ENCODE measurements at places on chromosomes 11 and 22.

GRCh38 chr11:118634431-118635236 is 27.2 kb downstream of the PHLDB1 start:
- peak; percentile 71 for DNase-seq

DNA sequence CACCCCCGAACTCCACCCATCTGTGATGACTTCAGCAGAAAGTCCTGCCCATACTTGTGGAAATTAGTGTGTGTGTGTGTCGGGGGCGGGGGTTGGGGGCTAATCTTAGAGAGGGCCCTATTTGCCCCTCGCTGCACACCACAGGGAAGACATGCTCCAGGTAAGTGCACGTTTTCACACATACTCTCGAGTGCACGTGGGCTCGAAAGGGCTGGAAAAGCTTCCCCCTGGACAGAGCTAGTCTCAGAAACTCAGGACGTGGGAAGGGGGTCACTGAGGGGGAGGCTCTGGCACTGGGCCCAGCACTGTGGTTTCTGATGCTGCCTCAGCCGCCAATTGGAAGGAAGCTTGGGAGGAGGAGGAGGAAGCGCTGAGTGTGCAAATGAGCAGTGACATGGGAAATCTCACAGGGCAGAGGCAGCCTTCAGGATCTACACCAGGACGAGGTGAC is 40.7 kb upstream of the CD82 start:
- DNase-seq = no peak

- no peak for DNase-seq
These were observed 4.3 kb downstream of the DDX6 start for GRCh38 chr11:118786657-118787056.

DNA sequence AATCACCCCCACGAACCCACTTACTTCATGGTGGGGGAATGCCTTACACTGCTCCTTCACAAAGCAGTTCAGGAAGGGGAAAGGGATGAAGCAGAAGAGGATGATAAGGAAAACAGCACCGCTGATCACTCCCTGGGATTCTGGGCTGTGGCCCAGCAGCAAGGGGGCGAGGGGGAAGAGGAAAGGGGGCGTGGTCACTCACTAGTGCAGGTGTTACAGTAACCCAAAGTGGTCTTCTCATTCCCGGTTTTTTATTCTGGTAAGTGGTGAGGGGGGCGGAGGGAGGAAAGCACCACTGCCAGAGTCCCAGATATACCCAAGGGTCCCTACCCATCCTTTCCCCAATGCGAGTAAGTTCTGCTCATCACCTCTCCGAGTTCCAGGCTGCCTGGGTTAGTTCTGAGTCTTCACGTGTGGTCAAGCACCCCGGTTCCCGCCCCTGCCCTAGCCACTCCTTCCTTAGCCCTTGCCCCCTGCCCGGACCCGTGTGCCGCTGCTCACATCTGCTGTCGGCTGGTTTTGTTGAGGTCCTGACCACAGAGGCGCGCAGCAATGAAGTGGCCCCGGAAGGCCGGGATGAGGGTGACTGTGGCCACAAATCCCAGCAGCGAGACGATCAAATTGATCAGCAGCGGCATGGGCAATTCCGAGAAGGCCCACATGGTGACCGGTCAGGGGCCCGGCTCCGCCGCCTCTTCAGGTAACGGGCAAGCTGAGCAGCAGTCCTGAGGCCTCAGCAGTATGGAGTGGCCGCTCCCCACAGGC is 477 bp downstream of the DPAGT1 start:
- DNase-seq = no peak

DNA sequence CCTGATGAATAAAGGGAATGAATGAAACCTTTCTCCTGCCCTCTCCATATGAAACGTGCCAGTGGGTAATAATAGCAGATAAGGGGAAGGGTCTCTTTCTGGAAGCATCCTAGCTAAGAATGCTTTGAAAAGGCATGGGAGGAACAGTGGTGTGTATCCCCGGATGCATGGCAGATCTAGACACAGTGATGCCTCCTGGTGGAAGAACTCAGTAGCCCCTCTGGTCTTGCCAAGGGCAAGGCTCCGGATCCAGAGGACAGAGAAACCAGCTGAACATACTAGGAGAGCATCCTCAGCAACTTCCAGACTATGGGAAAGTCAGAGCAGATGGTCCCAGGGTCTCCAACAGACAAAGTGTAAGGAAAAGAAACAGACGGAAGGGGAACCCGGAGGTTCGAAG is 6.4 kb downstream of the BAIAP2L2 start:
- no peak for DNase-seq

GRCh38 chr22:49785841-49786471 is 41.7 kb downstream of the BRD1 start:
- DNase-seq = no peak

DNA sequence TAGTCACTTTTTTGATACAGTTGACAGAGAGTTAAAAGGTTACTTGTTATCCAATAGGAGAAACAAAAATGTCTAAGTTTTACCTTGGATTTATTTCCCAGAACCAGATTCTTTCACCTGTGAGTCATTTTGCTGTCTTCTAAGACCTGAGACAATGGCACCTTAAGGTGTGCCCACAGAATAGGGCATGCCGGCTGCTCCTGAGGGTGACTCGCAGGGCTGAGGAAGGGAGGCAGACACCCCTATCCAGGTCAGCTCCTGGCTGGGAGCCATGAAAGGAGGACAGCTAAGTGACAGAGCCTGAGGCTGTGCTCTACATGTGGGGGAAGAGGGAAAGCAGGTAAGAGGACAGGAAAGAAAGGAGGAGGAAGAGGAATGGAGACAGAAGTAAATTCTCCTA is 67.8 kb downstream of the RASSF10 start:
- no peak for DNase-seq

GRCh38 chr11:23755076-23755475 is 741.8 kb upstream of the LUZP2 start:
- no peak for DNase-seq

GRCh38 chr11:122923302-122923701 is 40.7 kb downstream of the JHY start:
- no peak for DNase-seq

- DNase-seq = no peak
These were observed 2.0 kb downstream of the ACO2 start for GRCh38 chr22:41470886-41471285.

- DNase-seq = no peak
These were observed 44.1 kb upstream of the SEZ6L start for GRCh38 chr22:26124991-26125725.

- no peak for DNase-seq
These were observed 9.5 kb upstream of the DENND5A start for GRCh38 chr11:9274499-9275258.
